LoVo (cell line): ENCODE measurements at places on chromosomes 3 and 15.

DNA sequence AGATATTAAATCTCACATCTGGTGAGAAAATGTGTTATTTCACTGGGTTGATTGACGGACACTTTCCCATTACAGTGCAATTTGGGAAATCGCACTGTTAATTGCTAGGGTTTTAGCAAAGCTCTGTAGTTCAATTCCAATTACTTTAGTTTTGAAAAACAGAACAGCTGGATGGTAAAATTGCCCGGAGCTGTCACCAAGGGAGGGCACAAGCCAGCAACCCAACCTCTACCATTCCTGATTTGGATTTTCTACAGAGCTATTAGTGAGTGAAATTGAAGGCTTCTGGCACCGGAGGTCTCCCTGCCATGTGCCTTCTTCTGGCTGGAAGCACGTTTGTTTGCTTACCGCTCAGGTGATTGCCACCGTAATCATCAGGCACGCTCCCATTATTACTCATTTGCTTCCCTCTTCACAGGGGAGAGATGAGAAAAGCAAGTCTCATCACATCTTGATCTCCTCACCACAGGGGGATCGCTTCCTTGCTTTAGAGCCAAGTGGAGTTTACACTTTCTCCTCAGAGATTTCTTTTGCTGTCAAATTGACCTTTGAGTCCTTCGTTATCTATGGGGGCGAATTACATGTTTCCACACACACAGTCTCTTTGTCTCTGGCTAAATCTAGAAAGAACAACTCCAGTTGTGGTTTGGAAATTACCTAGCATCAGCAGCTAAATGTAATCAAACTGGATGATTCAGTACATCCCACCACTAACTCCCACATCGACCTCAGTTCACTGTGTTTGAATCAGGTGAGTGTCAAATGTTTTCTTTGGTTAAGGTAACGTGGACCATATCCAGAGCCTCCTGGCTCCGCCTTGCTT, 421.7 kb upstream of the GOLIM4 start:
- peak; percentile 2 for DNase-seq

GRCh38 chr15:62698646-62699045, 343.9 kb upstream of the TPM1 start:
- no peak for DNase-seq

- DNase-seq: no peak
Observed at GRCh38 chr3:117036259-117036799, 326.8 kb downstream of the TUSC7 start.

DNA sequence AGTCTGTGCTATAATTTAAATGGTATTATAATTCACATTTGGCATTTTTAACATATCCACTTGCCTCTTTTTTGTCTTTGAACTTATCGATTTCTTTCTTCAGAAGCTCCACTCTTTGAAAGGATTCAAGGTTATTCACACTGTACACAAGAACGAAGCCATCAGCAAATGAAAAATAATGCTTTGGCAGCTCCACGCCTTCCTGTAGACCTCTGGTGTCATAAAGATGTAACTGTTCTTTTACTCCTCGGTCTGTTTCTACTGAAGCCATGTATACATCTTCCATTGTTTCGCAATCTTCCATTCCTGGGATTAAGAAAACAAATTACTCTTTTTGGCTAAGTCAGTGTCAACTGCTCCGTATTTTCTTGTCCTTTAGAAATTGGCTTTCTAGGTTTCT, 16.0 kb downstream of the NKIRAS1 start:
- DNase-seq: no peak

- DNase-seq: no peak
Observed at GRCh38 chr3:13364602-13365271, 55.4 kb downstream of the NUP210 start.

- no peak for DNase-seq
Observed at GRCh38 chr3:177800561-177800960, 603.3 kb upstream of the TBL1XR1 start.

- DNase-seq: no peak
Observed at GRCh38 chr3:184343200-184343876, 5.9 kb downstream of the FAM131A start.

DNA sequence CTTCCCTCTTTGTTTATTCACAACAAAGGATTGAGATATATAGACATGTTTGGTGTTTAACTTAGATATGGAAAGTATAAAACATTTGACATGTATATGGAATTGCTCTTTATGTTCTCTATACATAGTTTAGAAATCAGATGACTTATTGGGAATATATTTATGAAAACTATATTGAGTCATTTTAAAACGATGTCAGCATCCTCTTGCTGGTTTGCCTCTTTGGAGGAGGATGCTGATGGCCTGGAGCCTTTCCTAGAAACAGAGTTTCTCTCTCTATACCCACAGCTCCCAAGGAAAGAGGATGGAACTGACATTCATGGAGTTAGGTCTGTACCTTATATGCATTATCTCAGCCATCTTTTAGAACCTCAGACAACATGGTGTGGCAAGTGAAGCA, 40.3 kb downstream of the ZBTB38 start:
- no peak for DNase-seq

DNA sequence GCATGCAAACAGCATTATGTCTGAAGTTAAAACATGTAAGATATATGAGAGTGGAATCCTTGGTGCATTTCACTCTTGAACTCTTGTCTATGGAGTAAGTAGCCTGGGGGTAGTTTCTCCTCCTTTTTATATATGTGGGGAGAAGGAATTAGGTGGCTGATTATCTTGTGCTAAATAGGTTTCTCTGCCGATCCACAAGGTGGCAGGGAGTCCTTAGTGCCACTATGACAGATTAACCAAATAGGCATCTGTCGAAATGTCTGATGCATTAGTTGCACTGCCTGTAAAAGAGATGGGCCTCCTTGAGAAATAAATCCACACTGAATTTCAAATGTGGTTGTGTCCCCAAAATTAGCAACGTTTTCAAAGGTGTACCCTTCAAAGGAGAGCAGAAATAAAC, 170.1 kb downstream of the CNTN4 start:
- no peak for DNase-seq

DNA sequence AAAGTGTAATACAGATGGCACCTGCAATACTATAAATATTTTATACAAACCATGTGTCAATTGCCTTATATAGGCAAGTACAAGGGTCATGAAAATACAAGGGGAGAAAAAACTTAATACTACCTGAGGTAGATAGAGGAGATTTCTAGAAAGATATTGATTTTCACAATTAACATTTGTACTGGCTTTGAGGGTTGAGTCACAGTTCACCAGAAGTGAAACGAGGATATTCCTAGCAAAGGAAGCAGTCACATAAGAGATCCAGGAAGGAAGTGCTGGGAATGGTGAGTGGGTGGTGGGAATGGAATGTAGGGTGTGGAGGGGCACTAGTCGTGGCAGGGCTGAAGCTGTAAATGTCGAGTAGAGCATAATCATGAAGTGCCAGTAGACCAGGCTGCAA, 108.7 kb downstream of the P2RY1 start:
- DNase-seq: peak; percentile 61

DNA sequence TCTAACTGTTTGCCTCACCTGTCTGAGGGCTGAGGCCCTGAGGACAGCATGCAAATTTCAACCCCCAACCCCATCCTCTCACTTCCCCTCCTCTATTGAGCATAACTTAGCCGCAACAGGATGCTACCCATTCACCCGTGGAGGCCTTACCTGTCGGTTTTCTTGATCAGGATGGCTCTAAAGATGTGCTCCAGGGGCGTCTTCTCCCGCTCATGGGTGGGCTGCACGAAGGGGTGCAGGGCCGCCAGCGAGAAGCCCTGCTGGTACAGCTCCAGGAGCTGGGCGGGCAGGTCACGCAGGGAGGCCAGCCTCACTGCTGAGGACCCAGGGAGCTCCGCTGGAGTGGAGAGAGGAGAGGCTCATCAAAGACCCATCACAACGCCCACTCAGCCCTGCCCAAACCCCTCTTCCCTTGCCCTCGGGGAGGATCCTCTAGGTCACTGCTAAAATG, 79.8 kb downstream of the RFTN1 start:
- no peak for DNase-seq

DNA sequence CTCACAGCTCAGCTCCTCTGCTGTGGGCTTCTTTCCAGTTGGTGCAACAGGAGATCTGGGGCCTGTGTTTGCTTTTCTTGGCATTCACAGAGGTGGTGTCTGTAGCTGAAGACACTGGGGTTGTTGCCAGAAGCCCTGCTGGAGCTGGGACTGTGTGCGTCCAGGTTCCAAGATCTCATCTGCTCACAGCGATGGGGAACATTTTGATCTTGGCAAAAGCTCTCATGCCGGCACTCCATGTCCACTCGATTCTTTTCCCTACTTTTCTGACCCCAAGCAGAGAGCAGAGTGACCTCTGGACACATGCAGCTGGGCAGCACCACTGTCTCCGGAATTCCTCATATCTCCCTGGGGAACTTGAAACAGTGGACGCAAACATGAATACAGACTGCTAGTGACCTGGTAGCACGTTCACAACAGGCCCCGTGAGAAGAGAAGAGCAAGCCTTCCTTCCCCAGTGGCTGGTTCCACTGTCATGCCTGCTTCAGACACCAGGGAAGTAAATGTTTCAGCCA, 36.1 kb upstream of the MECOM start:
- DNase-seq: no peak

DNA sequence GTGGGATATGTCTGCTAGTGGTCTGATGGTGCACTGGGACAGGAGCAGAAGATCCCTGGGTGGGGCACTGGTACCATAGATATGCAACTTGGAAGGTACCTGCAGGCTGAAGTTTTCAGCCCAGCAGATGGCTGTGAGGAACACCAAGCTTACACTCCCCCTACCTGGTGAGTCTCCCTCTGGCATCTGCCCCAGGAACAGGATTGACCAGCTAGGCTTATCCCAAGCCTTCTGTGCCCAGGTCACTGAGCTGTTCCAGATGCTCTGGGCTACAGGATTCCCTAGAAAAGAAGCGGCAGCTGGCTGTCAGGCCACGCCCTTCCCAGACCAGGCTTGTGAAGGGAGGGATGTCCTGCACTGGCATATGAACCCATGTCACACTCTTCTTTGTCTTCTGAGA, 1130.0 kb downstream of the NAALADL2 start:
- DNase-seq: no peak

DNA sequence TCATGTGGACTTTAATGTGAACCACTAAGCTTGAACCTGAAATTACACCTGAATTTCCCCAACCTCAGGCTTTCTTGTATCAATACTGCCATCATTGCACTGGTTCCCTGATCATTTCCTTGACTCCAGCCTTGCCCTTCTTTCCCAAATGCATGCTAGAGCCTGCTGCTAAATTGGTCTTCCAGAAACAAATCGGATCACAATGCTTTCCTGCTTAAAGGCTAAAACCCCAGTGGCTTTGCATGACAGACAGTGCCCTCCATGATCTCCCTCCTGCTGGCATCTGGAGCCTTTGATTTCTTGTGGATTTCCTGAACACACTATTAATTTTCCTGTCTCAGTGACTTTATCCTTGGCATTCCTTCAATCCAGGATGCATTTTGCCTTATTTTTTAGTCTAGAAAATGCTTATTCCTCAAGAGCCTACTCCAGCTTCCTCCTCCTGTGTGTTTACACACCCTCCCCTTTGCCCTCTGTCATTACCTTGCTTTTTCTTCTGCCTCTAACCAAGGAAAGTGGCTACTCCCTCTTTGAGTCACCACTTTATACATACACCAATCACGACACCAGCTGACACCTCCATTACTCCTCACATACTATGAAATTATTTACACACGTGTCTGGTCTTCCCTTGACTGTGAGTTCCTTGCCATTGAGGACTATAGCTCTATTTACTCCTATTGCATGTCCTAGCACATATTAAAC, 214.6 kb downstream of the KCNAB1 start:
- DNase-seq: no peak

- DNase-seq: no peak
Observed at GRCh38 chr15:63073497-63074172, 31.1 kb downstream of the TPM1 start.

DNA sequence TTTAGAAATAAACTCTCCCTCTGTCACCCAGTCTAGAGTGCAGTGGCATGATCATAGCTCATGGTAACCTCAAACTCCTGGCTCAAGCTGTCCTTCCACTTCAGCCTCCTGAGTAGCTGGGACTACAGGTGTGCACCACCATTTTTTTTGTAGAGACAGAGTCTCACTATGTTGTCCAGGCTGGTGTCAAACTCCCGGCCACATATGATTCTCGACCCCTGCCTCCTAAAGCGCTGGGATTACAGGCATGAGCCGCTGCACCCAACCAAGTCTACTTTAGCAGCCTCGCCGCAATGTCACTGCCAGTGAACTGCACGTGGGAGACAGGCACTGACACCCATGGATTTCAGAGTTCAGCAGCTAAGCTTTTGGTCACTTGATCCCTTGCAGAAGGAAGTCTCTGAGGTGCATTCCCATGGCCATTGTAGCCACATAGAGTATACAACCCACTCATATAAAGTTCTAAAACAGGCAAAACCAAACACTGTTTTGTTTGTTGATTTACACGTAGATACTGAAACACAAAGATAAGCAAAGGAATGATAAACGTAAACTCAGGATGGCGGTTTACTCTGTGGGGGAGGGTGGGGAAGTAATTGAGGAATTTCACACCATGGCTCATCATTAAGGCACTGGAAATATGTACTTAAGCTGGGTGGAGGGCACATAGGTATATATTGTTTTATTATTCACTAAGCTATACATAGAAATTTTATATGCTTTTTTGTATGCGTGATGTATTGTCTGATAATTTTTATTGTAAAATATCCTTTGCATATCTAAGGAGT, 115.0 kb downstream of the MEX3B start:
- no peak for DNase-seq

GRCh38 chr15:32132859-32133258, 102.5 kb downstream of the CHRNA7 start:
- no peak for DNase-seq

DNA sequence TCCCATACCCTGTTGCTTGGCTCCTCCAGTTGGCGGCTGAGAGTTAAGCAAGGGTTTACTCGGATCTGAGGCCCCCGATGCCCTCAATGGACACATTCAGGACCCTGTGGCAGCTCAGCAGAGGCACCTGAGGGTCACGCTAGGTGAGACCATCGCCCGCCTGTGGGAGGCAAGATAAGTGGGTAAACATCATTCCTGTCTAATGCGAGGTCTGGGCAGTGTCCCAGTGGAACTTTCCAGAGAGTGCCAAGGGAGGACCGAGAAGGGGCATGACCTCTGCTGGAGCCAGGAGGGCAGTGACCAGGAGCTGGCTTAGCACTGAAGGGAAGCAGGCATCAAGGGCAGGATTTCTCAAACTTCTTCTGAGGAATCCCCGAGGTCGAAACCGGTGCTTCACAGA, 65.4 kb upstream of the SEC61A1 start:
- DNase-seq: no peak

- DNase-seq: no peak
Observed at GRCh38 chr3:53552730-53553129, 58.3 kb downstream of the CACNA1D start.

DNA sequence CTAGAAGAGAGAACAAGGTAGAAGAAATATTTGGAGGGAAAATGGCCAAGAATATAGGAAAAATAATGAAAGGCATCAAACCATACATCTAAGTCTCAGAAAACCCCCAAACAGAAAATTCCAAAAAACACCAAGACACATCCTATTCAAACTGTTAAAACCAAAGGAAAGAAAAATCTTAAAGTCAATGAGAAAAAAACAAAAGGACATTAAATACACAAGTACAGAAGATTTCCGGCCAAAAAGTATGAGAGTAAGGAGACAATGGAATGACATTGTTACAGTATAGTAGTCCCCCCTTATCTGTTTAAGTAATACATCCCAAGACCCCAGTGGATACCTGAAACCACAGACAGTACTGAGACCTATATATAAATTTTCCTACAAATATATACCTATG, 18.8 kb downstream of the CLASP2 start:
- no peak for DNase-seq
